Activated CD8-positive, alpha-beta T cell treated with anti-CD3 and anti-CD28 coated beads, Interleukin-2, amount 10 ng/mL, durations not matched to agents 7 days and 5 days (primary cell): ENCODE measurements at places on chromosomes 7 and 10.

DNA sequence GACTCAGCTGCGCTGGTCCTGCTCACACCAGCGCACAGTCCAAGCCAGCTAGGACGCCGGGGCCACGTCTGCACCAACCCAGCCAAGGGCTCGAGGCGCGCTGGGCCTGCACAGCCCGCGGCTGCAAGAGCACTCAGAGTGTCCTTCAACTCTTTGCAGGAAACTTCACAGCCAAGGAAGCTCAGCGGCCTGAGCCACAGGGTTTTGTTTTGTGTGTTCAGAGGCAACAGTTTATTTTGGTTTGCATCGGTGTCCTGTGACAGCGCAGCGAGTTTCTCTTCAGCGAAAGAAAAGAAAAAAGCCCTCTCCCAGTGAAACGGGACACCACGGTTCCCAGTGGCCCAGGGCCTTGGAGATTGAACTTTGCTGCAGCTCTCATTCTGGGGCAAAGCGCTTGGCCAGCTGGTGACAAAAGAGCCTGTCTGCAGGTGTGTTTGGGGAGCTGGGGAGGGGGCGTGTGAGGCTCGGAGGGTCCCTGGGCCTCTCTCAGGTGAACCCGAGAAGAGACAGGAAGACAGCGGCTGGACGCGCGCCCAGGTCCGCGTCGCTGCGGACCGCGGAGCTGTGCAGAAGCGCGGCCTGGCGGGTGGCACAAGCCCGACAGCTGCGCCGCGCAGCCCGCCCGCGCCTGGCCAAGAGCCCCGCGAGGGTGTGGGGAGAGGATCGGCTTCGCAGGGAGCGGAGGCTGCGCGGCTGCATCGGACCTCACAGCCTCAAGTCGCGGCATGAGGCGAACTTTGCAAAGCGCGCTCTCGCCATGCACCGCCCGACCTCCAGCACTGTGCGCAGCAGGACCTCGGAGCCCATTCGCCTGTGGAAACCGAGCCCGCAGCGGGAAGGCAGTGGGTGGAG, 922 bp downstream of the CXCL12 start:
- no peak for DNase-seq
- H3K4me1 ChIP-seq = peaks cover 7% of the 10 kb centered on the region
- H3K4me3 ChIP-seq = no peak overlapping the region
- peaks cover 30% of the 10 kb centered on the region for H3K27me3 ChIP-seq
- no peak overlapping the region for H3K27ac ChIP-seq

DNA sequence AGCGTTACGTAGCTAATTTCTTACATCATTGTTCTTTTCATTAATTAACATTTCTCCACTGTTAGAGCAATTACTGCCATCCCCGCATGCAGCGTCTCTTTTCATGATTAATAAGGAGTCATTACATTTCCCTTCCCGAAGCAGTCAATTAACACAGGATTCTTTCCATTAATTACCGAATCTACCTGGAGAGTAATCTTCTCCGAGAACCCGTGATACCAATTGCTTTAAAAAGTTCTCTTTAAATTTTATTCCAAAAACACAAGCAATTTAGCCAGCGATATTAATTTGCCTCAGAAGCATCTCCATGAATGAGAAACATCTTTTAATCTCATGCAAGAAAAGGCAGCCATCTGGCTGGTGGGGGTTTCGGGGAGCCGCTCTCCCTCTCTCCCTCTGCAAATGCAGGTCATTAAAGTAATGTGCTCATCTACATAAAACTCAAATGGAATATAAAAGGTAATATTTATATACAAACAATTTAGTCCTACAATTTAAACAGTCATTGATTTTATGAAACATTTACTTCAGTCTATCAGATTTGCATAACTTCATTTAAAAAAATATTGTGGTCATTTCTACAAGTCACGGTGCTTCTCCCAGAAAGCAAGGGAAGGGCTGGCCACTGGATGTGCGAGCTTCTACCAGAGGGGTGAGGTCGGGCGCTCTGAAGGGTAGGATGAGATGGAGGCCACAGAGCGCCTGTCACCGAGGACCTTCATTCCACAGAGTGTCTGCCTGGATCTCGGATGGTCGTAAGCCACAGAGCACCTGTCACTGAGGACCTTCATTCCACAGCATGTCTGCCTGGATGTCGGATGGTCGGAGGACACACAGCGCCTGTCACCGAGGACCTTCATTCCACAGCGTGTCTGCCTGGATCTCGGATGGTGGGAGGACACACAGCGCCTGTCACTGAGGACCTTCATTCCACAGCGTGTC, 145.0 kb downstream of the WDR37 start:
- no peaks in the 10 kb centered on the region for H3K36me3 ChIP-seq
- H3K4me3 ChIP-seq = no peak overlapping the region
- DNase-seq = no peak
- H3K4me1 ChIP-seq = no peaks in the 10 kb centered on the region
- peaks cover 4% of the 10 kb centered on the region for H3K27me3 ChIP-seq

GRCh38 chr10:72904806-72905205, 11.3 kb downstream of the OIT3 start:
- no peak overlapping the region for H3K4me3 ChIP-seq

DNA sequence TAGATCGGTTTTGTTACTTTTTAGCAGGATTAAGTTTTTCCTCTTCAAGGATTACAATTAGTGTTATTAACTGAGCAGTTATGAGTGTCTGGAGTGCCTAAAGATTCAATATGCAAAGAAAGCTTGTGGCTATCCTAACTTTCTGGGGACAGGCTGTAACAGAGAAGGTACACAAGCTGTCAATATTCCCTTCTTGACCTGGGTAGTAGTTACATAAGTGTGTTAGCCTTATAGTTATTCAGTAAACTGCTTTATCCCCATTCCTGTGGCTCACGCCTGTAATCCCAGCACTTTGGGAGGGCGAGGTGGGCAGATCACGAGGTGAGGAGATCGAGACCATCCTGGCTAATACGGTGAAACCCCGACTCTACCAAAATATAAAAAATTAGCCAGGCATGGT, 31.6 kb downstream of the ATAD1 start:
- H3K4me1 ChIP-seq = no peaks in the 10 kb centered on the region
- peaks cover 62% of the 10 kb centered on the region for H3K36me3 ChIP-seq
- H3K27ac ChIP-seq = no peak overlapping the region
